ENCODE measurements at places on chromosomes 5 and 9. TPM values are rescaled to one million over a fixed set of nuclear protein-coding genes. Genes with fewer than 3 reads are reported as not detected.

GRCh38 chr5:66209350-66209749 lies 65.2 kb downstream of the SREK1 start:
- no peak for DNase-seq

DNA sequence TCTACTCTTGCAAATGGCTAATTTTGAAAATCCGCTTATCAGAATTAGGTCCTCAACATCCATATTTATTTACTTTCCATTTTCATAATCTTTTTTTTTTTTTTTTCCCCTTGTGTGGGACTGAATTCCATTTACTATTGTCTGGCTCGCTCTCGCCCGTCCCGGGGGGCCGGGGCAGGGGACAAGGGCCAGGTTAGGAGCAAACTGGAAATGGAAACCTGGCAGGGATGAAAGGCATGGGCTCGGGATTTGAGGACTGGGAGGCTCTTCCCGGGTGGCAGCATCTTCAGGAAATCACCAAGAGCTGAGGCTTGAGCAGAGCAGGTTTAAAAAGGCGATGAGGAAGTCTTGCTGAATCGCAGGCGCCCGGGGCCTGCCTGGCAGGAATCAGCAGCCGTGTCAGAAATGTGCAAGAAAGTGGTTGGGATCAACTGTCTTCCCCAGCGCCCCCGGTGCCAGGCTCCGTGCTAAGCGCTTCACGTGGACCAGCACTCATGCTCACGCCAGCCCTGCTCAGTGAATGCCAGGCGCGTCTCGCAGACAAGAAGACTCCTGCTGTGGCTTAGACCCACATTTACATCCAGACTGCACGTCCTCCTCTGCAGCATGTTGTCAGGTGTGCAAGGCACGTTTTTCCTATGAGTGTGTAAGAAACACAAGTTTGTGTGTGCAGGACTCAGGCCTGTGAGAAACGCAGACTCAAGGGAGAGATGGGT lies 66.3 kb upstream of the UNC5A start:
- DNase-seq: no peak

- no peak for DNase-seq
These were observed 20.8 kb downstream of the RGS3 start for GRCh38 chr9:113484258-113484730.

GRCh38 chr9:129368444-129368978 lies 190.4 kb upstream of the IER5L start:
- DNase-seq: no peak

DNA sequence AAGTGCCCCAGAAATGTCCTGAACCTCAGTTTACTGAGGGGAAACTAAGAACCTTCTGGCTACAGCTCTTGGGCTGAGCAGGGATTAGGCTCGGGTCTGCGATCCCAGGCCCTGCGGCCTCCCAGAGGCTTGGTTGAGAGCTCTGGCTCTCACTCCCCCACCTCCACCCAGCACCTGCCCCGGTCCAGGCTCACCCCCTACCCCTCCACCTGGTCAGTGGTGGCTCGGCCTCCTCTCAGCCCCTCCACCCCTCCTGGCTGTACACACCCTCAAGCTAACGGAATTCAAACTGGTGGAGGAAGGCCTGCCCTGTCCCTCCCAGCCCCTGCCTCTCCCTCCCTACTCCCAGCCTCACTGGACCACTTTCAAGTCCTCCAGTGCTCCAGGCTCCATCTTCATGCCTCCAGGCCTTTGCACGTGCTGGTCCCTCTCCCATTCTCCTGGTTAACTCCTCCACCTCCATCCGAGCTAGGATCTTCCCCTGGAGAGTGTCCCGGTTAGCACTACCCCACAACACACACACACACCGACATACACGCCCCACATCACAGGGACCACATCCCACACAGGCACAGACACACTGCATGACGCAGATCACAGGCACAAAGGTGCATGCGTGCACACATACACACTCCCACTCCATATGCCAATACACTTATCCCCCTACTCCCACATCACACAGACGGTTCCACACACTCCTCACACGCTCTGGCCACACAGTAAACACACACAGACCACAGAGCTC lies 130.9 kb downstream of the C9orf50 start:
- DNase-seq: no peak

DNA sequence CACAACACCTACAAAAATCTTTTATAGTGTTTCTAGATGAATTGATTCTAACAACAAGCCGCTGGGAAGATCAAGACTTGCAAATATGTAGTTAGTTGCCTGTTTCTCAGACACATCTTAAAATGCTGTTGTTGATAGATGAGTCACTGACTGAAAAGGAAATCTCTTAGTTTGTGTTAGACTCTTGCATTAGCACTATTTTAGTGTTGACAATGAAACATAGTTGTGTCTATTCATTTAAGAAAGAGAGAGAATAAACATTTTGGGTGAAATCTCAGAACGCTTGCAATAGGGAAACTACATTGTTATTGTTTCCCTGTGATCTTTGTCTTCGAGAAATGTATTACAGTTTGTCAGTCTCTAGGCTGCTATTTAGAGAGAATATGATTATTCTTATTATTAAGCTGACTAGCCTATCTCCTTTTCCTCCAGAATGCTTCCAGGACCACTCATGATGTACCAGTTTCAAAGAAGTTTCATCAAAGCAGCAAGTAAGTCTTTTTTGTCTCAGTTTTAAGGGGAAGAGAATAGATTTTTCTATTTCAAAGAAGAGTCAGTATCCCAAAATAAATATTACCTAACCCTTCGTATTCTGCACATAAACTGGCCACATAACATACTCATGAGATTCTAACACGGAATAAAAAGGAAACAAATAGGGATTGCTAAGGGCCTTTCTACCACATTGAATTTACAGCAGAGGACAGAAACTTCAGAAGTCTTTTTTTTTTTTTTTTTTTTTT lies 285.6 kb downstream of the ARHGAP26 start:
- DNase-seq: no peak

DNA sequence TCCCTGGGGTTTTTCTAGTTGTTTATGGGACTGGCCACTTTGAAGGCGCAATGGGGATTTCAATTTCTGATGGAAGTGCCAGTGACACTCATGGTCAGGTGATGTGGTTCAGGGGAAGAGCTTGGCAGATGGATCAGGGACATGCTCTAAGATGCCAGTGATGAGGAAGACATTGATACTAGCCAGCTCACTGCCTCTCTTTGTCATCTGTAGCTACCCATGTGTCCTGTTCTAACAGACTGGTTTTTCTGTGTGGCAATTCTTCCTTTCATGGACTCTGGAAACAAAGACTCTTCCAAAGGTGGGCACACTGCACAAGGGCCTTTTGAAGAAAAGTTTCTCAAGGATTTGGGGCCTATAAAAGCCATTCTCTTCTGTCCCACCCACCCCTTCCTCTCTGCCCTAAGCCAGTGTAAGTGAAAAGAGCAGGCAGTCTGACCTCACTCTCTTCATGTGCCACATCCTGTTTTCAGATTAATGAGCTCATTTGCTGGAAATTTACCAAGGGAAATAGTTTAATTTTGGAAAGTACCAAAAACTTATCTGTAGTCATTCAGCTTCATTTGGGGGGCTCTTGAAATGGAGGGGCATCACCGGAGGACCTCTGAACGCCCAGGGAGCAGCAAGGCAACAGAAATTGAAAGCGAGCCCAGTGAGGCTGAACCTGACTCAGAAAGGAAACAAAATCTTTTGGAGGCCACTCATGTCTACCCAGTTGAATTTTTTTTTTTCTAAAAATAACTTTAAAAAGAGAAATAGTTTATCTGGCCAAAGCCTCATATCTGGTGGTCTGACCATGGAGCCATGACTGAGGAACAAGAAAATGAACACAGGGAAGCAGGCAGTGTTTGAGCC lies 4.9 kb upstream of the TRAF1 start:
- no peak for DNase-seq

- peak; percentile 98 for DNase-seq
These were observed at the start of gene FAM174A for GRCh38 chr5:100535060-100536005. FAM174A (plus strand) TSS chr5:100535374; CDS start chr5:100535531, 157 bp downstream.

GRCh38 chr9:93061260-93061751 lies 2.8 kb downstream of the SUSD3 start:
- no peak for DNase-seq

DNA sequence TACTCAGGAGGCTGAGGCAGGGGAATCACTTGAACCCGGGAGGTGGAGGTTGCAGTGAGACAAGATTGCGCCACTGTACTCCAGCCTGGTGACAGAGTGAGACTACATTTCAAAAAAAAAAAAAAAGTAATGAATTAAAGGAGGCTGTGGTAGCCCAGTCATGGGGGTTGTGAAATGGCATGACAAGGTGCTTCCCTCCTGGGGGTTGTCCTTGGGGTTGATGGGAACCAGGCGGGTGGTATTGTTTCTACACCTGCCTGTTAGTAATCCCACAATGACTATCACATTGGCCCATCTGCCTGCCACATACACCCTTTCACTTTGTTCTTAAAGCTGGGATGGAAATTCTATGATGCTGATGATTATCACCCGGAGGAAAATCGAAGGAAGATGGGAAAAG lies 5.6 kb downstream of the IDNK start:
- no peak for DNase-seq

DNA sequence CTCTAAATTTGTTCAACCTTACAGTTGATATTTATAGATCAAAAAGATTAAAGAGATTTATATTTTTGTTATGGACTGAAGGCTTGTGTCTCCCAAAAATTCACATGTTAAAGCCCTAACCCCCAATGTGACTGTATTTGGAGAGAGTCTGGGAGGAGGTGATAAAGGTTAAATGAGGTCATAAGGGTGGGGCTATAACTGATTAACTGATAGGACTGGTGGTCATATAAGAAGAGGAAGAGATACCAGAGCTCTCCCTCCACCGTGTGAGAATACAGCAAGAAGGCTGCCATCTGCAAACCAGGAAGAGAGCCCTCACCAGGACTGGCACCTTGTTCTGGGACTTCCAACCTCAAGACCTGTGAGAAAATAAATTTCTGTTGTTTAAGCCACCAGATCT lies 264.3 kb downstream of the ENC1 start:
- no peak for DNase-seq

- DNase-seq: no peak
These were observed 166.0 kb downstream of the COL23A1 start for GRCh38 chr5:178423901-178424809.

DNA sequence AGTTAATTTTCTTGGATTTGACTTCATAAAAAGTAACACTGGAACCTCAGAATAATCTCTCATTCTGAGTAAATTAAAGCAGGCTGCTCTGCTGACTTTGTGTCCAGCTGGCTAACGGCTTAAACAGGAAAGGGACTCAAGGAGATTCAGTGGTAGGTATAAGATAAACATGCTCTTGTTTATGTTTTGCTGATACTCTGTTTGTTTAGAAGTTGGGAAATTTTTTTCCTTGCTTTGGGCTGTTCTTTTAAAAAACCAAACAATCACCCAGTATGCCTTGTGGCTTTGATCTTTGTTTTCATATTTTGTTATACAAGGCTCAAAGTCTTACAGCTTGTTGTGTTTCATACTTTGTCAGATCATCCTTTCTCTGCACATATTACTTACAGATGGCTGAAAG lies 237.6 kb upstream of the RIOK2 start:
- no peak for DNase-seq

DNA sequence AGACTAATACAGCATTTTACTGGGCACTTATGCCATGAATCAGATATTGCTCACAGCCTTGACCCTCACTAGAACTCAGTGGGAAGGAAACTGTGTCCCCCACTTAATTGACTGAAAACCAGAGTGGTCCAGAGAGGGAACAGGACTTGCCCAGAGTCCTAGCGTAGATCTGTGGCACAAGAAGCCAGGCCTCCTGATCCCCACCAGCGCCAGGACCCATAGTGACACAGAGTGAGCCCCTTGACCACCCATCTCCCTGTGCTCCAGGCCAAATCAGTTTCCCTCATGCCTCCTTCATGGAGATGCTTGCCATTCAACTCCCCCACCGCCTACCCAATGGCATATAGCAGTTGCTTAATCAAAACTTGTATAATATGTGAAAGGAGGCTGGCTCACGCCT lies 8.3 kb downstream of the KIF12 start:
- DNase-seq: no peak

DNA sequence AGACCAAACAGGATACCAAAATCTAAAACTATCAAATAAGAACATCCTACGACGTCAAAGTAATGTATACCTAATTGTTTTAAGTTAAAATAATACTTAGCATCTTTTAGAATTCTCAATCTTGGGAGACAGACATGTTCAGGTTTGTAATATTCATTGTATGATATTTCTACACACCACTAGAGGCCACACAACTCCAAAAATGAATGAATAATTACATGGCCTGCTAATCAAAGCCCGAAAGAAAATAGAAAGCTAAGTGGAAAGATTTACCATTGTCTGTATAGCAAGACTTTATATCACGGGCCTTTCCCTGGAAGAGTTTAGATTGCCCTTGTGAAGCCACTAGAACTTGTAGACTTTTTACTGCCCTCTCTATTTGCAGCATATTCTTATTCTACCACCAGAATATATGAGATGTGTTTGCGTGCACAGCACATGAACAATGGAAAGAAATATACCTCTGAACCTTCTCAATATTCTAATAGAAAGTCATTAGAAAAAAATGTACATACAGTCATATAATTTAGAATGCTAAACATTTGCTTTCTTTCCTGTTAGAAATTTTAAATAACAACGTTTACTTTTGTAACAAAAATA lies 380.1 kb upstream of the NUDT12 start:
- DNase-seq: no peak

GRCh38 chr9:70586476-70586875 lies 172.0 kb upstream of the KLF9 start:
- no peak for DNase-seq

DNA sequence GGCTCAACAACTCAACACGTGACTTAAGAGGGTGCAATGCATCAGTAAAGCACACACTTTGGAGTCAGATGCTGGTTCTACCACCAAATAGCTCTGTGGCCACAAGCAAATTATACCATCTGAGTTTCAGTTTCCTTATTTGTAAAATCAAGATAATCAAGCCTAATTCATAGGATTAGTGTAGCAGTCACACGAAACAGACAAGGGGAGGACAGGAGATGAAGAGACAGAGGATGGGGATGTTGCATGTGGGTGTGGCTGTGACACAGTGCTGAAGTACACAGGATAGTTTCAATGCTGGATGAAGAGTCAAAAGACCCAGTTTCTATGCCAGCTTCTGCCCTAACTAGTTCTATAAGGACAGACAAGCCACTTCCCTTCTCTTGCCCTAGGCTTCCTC lies 60.2 kb downstream of the SPOCK1 start:
- DNase-seq: no peak

DHX29 gene
- polyA plus RNA-seq: 28.3 TPM

ST8SIA4 gene
- 4.7 TPM for polyA plus RNA-seq

F2R gene
- polyA plus RNA-seq: 52.5 TPM

NSD1 gene
- polyA plus RNA-seq: 27.2 TPM

PDE6A gene
- polyA plus RNA-seq: 1.0 TPM

PRDM9 gene
- not detected for polyA plus RNA-seq

RASEF gene
- 11.5 TPM for polyA plus RNA-seq

SLC23A1 gene
- polyA plus RNA-seq: 49.8 TPM
